ENCODE measurements at places on chromosomes 5 and 9. TPM values are rescaled to one million over a fixed set of nuclear protein-coding genes. Genes with fewer than 3 reads are reported as not detected.

The IQGAP2 gene
- 9.4 TPM for total RNA-seq

The MCC gene
- 10.2 TPM for total RNA-seq

The PRUNE2 gene
- 10.2 TPM for total RNA-seq

The SLC34A3 gene
- total RNA-seq = not detected
